ENCODE measurements at places on chromosomes 12 and 14. TPM values are rescaled to one million over a fixed set of nuclear protein-coding genes. Genes with fewer than 3 reads are reported as not detected.
A peak's percentile ranks its signal among the peaks of the same experiment; 100 is the strongest.

- DNase-seq, result no peak
Measured at GRCh38 chr12:94146166-94146936, 2.0 kb upstream of the PLXNC1 start.

DNA sequence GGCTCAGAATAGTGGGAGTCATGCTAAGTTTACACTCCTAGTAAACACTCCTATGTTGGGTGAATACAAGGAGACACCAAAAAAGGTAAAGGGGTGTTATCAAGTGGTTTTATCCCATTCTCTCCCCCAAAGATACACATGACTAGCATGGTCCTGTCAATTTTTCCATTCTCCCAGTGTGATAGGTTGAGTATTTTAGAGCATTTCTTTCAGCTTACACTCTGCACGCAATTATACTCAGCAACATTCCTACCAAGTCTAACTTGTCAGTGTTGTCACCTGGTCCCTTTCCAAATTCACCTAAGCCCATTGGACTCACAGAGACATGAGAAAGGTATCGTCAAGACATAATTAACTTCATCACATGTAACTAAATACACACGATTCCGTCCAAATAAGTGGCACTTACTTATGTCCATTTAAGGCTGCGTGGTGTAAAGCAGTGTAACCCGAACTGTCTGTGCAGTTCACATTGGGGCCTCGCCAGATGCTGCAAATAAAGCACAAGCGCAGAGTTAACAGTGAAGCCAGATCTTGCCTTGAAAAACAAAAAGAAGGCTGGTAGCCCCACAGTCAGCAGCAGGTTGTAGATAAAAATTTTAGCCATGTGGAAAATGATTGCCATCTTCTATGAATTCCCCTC lies 159.7 kb downstream of the ANKS1B start:
- peak; percentile 33 for DNase-seq

DNA sequence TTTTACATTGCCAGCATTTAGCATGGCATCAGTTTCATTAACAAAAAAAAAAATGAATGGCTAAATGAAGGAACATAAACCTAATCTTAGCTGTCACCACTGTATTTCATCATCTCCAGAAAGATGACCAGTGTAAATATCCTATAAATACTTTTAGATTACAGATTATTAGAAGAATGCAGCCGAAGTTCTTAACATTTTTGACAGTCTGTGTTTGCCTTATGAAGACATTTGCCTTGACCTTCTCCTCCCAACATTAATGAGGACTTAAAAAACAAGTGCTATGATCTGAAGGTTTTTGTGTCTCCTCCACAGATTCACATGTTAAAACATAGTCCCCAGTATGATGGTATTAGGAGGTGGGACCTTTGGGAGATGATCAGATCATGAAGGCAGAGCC lies 253.0 kb downstream of the SNAPC1 start:
- no peak for DNase-seq

DNA sequence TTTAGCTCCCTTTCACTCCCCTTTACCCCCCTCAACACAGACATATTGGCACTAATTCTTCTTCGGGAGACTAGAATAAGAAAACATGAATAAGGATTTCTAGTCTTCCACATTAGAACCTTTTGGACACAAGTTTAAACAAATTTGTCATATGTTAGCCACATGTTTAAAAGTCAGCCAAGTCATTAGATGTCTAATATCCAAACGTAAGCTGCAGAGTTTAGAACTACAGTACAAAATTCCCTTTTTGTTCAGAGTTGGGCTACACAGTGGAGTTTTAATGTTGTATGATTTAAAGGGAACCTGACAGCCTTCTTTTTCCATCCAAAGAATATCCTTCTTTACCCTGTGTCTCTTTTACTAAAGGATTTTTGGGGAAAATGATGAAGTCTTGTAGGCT lies 79.8 kb downstream of the PDE6H start:
- no peak for DNase-seq

DNA sequence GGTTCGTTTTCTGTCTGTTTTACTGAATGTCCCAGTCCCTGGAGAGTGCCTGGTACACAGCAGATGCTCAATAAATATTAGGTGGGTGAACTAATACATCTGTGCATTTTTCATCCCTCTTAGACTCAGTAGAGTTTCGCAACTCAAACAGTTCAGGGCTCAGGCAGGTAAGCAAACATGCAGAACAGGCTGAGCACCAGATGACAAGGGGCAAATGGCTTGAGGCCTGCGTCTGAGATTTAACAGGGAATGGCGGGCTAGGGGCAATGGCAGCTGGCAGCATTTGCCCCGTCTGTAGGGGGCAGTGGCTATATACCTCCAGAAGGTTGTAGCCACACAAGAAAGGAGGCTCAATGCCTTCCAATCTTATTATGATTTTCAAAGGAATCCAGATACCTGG lies 8.6 kb upstream of the RAN start:
- DNase-seq, result no peak

- no peak for DNase-seq
Measured at GRCh38 chr12:103530307-103531066, 34.7 kb upstream of the C12orf42 start.

DNA sequence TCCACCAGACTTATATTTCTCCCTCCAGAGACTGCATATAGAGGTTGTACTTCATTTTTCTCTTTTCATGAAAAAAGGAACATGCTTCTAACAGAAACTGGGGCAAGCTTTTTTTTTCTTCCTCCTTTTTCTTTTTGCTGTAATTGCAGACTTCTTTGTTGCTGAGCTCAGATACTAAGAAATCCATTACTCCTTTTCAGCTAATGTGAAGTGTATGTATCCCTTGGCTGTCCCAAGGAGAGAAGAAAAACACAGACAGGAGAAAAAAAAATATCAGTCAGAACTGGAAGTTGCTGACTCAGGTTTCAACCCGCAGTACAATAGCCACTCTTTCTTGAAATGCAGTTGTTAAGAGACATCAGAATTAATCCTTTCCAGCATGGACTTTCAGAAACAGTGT lies 1248.4 kb downstream of the LRFN5 start:
- DNase-seq, result no peak

- DNase-seq, result no peak
Measured at GRCh38 chr12:45654002-45654665, 75.4 kb upstream of the ARID2 start.

DNA sequence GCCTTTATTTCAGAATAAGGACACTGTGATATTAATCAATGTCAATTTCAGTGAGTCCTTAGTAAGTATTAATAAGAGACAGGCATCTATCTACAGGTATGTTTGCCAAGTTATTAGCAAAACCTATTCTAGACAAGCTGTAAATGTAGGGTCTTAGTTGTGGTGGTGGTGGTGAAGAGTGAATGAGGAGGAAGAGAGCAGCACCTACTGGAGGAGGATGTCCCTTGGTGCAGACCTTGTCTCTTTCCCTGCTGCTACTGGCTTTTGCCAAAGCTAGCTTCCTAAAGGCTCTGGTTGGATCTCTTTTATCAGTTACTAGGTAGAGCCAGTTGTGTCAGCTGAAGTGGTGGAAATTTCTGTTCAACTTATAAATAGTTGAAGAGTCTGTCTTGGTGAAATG lies 304.8 kb upstream of the ATP2B1 start:
- DNase-seq, result no peak

- DNase-seq, result no peak
Measured at GRCh38 chr12:54657105-54657607, 9.0 kb upstream of the DCD start.

- peak; percentile 97 for DNase-seq
Measured at GRCh38 chr14:69152902-69153151, at the start of gene DCAF5. TSS of gene DCAF5 (minus strand) at chr14:69153119. CDS start at chr14:69152978, 141 bp downstream.

DNA sequence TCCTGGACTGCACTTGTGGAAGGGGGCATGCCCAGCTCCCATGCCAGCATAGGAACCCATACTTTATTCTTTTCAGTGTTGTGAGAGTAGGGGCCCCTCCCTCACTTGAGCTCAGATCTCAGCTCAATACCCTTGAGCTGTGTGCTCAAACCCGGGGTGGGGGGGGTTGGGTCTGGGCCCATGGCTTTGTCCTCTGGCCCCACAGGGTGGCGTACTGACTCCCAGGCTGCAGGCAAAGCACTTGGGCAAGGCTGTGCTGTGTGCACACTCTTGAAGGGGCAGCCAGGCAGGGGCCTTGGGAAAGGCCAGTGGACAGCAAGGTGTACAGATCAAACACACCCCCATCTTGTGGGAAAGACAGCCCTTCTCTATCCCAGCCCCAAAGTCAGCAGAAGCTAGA lies 81.8 kb downstream of the WIF1 start:
- no peak for DNase-seq

- DNase-seq, result no peak
Measured at GRCh38 chr12:85814071-85814470, 22.1 kb downstream of the RASSF9 start.

GRCh38 chr14:51457843-51458562 lies 193.7 kb upstream of the FRMD6 start:
- DNase-seq, result no peak

GRCh38 chr14:59103396-59103795 lies 85.1 kb upstream of the DAAM1 start:
- DNase-seq, result no peak

DNA sequence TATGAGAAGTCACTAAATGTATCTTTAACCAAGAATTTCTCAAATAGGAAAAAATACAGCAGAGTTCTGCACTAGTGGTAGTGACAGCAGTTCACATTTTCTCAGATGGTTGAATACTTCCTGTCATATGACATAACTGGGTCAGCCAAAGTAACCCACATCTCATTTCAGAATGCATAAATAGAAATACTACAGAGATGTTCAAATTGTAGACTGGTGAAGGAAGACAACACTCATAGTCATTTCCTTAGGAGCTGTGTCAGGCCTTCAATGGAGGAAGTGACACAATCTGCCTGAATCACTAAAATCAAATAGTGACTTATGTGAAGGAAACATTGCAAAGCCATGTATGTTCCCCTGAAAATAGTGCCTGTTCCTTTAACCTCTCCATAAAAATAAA lies 32.4 kb downstream of the FERMT2 start:
- no peak for DNase-seq

DNA sequence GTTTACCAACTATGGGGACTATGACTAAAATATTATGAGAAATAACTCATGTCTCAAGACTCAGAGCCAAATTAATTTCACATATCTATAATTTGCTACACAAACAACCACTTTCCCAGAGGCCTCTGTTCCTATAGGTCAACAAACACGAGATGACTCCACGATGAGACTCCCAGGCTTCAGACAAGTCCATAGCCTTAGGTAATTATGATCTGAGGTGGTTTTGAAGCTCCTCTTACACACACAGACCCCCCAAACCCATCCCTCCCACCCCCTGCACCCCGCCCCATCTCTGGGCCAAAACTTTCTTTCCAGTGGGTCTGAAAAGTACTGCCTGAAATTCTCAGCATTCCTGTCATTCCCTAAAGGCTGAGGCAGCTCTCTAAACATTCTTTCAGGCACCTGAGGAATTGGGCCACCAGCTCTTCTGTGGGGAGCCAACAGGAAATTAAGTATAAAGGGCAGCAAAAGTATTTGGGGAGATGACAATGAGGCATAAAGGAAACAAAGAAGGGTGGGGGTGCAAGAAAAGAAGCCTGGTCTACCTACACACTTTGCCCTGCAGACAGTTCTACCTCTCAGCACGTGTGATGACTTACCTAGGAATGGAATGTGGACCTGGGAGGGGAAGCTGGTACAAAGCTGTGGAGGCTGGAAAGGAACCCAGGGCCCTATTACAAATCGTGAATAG lies 143.6 kb downstream of the PAWR start:
- peak; percentile 67 for DNase-seq

- no peak for DNase-seq
Measured at GRCh38 chr12:84375449-84376170, 537.0 kb downstream of the SLC6A15 start.

- no peak for DNase-seq
Measured at GRCh38 chr12:108696111-108696995, 35.0 kb downstream of the CORO1C start.

- peak; percentile 48 for DNase-seq
Measured at GRCh38 chr14:42222924-42223471, 616.3 kb downstream of the LRFN5 start.

DNA sequence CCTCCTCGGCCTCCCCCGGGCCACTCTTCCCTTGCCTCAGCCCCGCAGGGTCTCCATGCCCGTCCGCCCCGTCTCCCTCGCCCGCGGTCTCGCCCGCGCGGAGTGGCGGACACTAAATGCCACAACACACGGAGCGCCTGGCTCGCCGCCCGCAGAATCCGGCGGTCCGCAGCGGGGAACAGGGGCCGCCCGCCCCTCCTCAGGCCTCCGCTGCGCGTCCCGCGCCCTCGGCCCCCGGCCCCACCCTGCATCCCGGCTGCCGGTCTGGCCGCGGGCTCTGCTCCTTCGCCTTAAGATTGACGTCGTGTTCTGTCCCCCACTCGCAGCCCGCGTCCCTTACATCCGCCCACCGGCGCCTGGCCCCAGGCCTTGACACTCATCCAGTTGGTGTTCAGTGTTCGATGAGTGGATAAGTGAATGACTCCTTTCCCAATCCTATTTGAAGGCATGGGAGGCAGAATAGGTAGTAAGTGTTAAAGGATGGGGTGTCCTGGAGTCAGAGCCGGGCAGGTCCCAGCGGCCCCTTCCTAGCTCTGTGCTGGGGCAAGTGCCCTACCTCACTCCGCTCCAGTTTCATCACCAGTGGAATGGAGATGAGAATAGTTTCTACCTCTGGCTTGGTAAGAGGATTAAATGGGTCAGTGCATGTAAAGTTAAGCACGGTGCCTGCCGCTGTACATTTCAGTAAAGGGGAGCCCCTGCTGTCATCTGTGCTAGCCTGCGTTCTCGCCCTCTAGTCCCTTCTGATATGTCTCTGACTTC lies 622 bp downstream of the TECPR2 start:
- DNase-seq, result peak; percentile 53

GRCh38 chr12:20716037-20716436 lies 20.9 kb downstream of the SLCO1C1 start:
- no peak for DNase-seq

DNA sequence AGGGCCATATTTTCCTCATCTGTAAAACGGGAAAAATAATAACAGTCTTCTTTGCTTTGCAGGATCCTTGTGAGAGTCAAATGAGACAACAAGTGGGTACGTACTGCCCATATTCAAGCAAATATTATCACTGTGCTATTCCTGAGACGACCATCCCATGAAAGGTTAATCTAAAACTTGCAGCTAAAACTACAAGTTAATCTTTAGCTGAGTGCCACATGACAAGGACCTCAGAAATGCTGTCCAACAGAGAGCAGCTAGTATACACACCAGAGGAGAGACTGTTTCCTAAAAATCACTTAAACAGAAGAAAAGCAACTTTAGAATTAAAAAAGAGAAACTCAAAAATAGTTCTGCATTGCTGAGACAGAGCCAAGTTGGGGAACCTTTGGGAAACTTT lies 162.7 kb upstream of the TMTC2 start:
- no peak for DNase-seq

GRCh38 chr12:109832541-109833306 lies 474 bp downstream of the TRPV4 start:
- DNase-seq, result no peak

Gene KRT8
- total RNA-seq, result 1,037 TPM

Gene STYK1
- total RNA-seq, result not detected

Gene NANOG
- 0.44 TPM for total RNA-seq

Gene KCNA5
- total RNA-seq, result 0.89 TPM

Gene OXA1L
- total RNA-seq, result 104 TPM

Gene KRT78
- not detected for total RNA-seq

Gene OR6C2
- total RNA-seq, result not detected

Gene TXNRD1
- total RNA-seq, result 210 TPM

Gene GRIP1
- 21.1 TPM for total RNA-seq

All from thyroid gland (tissue), 4 donors.